Left lobe of liver (tissue), 2 donors: ENCODE measurements at places on chromosomes 7 and 10.

GRCh38 chr10:116472891-116473290 is 45.2 kb downstream of the PNLIPRP3 start:
- no peak for DNase-seq

DNA sequence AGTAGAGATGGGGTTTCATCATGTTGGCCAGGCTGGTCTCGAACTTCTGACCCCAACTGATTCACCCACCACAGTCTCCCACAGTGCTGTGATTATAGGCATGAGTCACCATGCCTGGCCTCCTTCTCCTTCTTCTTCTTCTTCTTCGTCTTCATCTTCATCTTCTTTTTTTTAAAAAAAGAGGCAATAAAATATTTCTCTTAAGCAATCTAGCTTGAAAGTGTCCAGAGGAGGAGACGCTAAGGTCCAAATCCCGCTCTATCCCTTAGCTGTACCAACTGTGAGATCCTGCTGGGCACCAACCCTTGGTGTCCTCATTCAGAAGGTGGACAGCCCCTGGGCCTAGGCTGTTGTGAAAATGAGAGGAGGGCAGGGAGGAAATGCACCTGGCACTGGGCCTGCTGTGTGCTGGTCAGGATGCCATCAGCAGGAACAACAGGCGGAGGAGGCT is 13.9 kb upstream of the PSAP start:
- no peak for DNase-seq

GRCh38 chr7:88647825-88648224 is 111.7 kb upstream of the ZNF804B start:
- no peak for DNase-seq

DNA sequence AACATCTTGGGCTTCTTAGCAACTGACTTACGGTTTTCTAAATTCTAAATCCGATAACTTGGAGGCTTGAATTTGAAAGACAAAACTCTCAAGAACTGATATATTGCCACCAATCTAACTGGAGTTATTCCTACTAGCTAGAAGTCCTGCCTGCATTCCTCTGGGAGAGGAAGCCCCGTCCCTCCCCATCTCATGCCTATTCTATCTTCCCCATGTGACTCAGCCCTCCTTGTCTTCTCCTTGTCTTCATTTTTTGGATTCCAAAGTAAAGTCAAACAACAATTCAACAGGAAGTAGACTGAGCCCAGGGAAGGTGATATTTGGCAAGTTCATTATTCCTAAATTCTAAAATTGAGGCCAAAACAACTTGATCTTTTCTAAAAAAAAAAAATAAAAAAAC is 587.7 kb downstream of the KCNMA1 start:
- no peak for DNase-seq

DNA sequence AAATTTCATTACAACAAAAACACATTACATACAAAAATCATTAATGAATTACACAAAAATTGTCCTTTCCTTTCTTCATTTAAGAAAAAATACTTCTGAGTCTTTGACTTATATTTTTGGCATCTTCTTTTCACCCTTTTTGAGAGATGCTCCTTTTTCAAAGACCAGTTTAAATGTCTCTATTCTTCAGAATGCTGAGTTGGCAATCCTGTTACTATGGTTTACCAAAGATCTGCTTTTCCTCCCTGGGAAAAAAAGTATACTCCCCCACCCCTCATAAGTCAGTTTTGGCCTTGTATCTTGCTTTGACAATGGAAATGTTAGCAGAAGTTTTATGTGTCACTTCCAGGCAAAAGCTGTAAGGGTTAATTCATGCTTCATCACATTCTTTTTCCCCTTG is 198.4 kb upstream of the GRM3 start:
- no peak for DNase-seq

DNA sequence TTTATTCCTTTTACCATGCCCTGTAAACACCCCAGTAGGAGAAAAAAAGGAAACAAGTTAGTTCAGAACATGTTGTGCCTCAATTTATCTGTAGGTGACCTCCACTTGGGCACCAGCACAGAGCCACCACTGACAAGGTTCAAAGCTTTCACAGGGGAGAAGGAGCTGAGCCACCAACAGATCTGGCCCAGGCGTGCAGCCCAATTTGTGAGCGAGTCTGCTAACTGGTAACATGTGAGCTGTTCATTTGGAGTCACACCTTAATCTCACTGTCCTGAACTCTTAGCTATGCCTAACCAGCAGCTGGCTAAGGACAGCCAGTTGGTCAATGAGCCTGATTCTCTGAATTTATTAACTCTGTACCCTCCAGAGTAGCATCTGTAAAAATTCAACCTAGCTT is 78.4 kb upstream of the CAMK2B start:
- DNase-seq, result no peak

DNA sequence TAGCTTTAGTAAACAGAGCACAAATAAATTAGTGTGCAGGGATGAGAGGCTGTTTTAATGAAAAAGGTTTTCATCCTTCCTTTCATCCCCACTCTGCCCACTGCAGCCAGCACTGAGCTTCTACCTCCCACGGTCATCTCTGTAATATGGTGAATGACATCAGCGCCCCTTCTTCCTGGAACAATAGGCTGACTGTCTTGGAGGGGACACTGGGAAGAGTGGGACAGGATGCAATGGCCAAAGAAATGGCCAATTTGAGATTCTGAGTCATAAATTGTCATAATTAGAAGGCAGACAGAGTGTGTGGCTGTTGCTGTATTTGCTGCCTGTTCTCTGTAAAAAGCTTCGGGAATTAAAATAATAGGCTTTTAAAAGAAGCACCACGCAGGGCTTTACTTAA is 126.7 kb upstream of the CALN1 start:
- DNase-seq, result no peak

GRCh38 chr10:24551161-24551560 is 172.5 kb downstream of the ARHGAP21 start:
- no peak for DNase-seq

- no peak for DNase-seq
These were observed 39.6 kb downstream of the TSPAN15 start for GRCh38 chr10:69490876-69491275.
